ENCODE measurements at places on chromosomes 2 and 18.

DNA sequence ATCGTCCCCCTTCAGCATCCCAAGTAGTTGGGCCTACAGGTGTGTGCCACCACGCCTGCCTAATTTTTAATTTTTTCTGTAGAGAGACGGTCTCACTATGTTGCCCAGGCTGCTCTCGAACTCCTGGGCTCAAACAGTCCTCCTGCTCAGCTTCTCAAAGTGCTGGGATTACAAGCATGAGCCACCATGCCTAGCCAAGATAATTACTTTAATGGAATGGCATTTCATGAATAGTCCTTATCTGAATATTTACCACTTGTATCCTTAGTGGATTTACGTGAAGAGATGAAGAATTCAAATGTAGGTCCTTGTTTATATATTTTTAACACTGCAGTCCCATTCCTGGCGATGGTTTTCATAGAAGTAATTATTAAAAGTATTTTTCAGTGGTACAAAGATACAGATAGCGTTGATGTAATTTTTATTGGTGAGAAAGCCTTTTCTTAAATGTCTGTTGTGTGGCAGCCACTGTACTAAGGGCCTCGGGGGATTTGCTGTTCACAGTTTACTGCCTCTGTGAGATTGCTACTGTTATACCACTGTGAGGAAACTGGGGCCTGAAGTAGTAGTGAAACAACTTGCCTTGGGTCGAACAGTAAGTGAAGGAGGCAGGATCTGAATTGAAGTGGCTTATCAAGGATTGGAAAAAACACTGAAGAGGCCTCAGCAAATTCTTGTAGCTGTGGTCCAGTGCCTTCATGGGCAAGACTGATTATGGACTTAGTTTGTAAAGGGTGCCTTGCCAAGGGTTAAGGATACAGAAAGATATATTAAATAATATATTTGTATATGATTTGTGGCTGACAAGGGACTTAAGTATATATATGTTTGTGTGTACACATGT is 151.2 kb downstream of the PRPF40A start:
- DNase-seq: no peak

- DNase-seq: no peak
Observed at GRCh38 chr2:234199996-234200395, 149.5 kb downstream of the SPP2 start.

DNA sequence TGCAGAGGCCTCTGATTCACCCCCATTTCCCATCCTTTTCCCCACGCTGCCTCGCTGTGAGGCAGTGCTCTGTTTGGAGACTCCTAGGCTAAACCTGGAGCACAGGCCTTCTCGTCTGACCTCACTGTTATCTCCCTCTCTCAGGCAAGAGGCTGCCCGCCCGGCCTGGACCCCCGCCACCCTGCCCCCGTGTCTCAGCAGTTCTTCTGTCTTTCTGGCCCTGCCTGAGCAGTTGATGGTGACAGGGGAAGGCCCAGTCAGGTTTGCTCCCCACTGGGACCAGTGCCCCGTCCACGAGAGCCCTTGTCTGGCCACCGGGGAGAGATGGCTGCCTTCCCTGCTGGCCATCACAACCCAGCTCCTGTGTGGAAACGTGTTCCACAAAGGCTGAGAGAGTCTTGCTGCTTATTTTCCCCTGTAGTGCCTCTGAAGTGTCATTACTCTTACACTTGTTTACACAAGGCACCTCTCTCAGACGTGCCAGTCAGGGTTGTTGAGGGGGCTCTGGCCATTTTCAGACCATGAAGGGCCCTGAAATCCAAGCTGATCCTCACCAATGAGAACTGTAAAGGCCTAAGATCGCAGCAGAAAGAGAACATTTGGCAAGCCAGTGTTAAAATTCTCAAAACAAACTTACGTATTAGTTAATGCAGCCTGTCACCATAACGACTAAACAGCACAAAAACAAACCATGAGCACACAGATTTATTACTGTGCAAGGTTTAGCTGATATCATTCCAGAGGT is 210.9 kb downstream of the NDUFA10 start:
- no peak for DNase-seq

- DNase-seq: no peak
Observed at GRCh38 chr2:12469141-12469561, 247.6 kb upstream of the TRIB2 start.

DNA sequence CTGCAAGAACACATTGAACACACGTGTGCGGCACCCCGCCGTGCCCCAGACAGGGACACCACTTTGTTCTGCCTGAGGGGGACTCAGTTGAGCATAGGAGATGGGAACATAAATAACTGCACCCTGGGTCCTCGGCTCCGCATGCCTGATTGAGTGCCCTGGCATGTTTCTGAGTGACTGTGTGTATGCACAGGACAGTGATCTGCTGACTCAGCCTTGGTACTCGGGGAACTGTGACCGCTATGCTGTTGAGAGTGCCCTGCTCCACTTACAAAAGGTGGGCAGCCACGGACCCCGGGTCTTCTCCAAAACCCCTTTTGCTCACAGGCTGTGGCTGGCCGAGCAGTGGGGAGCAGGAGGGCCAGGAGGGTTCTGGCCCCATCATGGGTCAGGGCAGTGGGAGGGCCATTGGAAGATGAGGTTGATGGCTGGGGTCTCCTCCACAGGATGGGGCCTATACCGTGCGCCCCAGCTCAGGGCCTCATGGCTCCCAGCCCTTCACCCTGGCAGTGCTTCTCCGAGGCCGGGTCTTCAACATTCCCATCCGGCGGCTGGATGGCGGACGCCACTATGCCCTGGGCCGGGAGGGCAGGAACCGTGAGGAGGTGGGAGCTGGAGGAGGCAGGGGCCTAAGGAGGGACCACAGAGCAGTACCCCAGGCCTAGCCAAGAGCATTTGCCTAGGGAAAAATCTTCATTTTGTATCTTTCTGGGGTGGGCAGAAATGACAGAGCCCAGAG is 16.9 kb downstream of the SH2D6 start:
- no peak for DNase-seq

GRCh38 chr18:46319783-46320182 is 215.6 kb downstream of the HAUS1 start:
- no peak for DNase-seq

- no peak for DNase-seq
Observed at GRCh38 chr2:202158796-202159195, 79.6 kb downstream of the SUMO1 start.

- no peak for DNase-seq
Observed at GRCh38 chr2:175805442-175806124, 196.5 kb downstream of the LNPK start.

- no peak for DNase-seq
Observed at GRCh38 chr2:158967731-158968395, 577 bp upstream of the TANC1 start.

Measured in stimulated activated CD8-positive, alpha-beta memory T cell treated with anti-CD3 and anti-CD28 coated beads, Interleukin-15, amount 100 ng/mL, for 24 hours (primary cell).